Neuronal stem cell (in vitro differentiated cells): ENCODE measurements at places on chromosomes 6 and 20.

GRCh38 chr6:105644691-105645090 is 241.8 kb upstream of the PREP start:
- no peak for DNase-seq

- peak; percentile 4 for DNase-seq
Measured at GRCh38 chr20:33415948-33416347, 14.6 kb upstream of the CDK5RAP1 start.

DNA sequence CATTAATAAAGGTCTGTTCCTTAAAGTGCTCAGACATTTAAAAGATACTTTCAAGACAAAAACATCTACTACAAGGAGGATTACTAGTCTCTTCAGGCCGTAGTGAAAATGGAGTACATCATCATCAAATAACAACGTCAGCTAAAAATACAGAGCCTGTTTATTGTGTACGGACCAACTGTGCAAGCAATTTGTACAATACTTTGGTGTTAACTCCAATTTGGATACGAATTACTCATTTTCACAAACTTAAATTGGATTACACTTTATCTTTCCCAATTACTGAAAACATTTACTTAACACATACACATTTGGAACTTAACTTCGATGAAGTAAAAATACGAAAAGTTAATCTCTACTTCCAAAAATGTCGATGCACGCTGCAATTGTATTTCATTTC is 802 bp downstream of the CYP39A1 start:
- DNase-seq, result no peak

GRCh38 chr6:123480986-123481385 is 155.8 kb downstream of the TRDN start:
- no peak for DNase-seq

GRCh38 chr6:132007474-132008190 is 56.5 kb upstream of the CCN2 start:
- DNase-seq, result no peak

DNA sequence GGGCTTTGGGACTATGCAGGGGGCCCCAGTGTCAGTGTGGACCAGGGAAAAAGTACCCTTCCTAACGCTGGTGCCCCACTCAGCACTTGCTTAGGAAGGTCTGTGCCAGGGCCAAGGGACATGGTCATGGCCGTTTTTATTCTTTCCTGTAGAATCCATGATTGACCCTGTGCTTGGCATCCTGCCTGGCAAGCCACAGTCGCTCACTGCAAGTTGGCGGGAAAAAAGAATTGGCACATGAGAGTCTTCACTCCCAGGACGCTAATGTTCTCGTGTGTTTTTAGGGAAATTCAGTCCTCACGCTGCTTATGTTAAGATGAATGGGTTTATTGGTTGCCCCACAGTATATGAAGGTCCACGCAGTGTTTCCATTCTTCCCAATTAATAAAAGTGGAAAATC is 253.4 kb downstream of the CDH4 start:
- DNase-seq, result no peak

- no peak for DNase-seq
Measured at GRCh38 chr20:25214426-25214790, 18.9 kb downstream of the ENTPD6 start.

GRCh38 chr6:143543435-143543834 is 31.9 kb upstream of the FUCA2 start:
- no peak for DNase-seq
